ENCODE measurements at places on chromosomes 6 and 20.

GRCh38 chr20:57671662-57672061 lies 38.2 kb downstream of the PMEPA1 start:
- no peak for DNase-seq

DNA sequence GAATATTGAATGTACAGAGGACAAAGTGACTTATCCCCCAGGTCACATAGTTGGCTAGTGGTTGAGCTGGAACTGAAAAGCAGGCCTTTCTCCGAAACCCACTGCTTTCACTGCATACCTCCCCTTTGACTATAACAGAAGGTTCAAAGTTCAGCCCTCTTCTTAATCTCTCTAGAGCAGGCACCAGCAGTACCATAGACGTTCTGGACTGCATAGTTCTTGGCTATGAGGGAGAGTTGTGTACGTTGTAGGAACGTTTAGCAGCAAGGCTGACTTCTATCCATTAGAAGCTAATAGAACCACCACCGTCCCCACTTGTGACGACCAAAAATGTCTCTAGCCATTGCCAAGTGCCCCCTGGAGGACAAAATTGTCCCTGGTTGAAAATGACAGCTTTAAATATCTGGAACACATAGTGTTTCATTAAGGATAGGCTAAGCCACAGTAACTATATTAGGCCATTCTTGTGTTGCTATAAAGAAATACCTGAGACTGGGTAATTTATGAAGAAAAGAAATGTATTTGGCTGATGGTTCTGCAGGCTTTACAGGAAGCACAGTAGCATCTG lies 123.8 kb upstream of the MTHFD1L start:
- DNase-seq = peak; percentile 31

GRCh38 chr20:12466915-12467314 lies 541.9 kb upstream of the SPTLC3 start:
- DNase-seq = no peak

- DNase-seq = no peak
Measured at GRCh38 chr20:24821391-24821790, 127.7 kb upstream of the CST7 start.

DNA sequence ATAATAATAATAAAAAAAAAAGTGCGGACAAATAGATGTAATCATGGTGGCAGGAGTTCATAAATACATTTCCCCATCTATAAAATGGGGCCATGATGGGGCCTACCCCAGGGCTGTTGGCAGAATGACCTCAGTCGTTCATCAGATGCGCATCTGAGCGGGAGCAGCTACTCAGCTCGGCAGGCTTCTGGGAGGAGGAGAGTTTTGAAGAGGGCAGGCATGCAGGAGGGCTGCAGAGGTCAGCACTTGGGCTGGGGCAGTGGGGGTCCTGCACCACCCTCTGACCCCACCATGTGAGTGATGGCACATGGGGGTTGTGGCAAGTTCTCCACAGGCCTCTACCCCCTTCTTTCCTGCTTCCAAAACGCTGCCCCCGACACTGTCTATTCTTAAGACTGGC lies 373.5 kb downstream of the ZFAND3 start:
- no peak for DNase-seq

GRCh38 chr6:166583230-166583965 lies 3.1 kb downstream of the RAMACL start:
- no peak for DNase-seq

DNA sequence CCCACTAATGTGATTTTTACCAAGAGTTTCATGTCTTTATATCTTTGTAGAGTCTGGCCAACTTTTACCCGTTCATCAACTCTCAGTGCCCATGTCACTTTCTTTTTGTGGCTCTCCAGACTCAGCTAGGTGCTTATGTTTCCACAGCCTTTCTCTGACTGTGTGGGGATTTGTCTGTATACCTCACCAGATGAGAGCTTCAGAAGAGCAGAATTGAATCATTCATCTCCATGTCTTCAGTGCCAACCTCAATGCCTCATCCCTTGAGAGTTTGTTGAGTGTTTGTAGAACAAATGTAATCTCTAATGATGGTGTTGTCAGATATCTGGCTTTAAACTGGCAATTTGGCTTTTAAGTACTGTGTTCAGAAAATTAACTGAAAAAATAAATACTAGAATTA lies 16.8 kb upstream of the CCN2 start:
- no peak for DNase-seq

- DNase-seq = no peak
Measured at GRCh38 chr20:14622796-14623195, 285.4 kb upstream of the FLRT3 start.
